ENCODE measurements at places on chromosomes 7 and 10.

DNA sequence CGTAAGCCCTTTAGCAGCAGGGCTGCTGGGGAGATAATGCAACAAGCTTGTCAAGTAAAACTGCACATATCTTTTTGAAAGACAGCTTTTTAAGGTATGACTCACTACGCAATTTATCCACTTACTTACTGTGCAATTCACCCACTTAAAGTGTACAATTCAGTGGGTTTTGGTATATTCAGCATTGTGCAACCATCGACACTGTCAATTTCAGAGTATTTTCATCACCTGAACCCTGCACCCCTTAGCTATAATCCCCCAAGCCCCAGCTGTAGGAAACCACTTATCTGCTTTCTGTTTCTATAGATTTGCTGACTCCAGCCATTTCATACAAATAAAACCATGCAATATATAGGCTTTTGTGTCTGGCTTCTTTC, 168.0 kb downstream of the PTPN20 start:
- DNase-seq, result no peak

GRCh38 chr10:6769704-6770417, 189.8 kb upstream of the PRKCQ start:
- no peak for DNase-seq

- no peak for DNase-seq
Measured at GRCh38 chr10:29950391-29950790, 109.0 kb downstream of the JCAD start.

GRCh38 chr7:71558806-71559613, 427.1 kb downstream of the GALNT17 start:
- DNase-seq, result no peak

DNA sequence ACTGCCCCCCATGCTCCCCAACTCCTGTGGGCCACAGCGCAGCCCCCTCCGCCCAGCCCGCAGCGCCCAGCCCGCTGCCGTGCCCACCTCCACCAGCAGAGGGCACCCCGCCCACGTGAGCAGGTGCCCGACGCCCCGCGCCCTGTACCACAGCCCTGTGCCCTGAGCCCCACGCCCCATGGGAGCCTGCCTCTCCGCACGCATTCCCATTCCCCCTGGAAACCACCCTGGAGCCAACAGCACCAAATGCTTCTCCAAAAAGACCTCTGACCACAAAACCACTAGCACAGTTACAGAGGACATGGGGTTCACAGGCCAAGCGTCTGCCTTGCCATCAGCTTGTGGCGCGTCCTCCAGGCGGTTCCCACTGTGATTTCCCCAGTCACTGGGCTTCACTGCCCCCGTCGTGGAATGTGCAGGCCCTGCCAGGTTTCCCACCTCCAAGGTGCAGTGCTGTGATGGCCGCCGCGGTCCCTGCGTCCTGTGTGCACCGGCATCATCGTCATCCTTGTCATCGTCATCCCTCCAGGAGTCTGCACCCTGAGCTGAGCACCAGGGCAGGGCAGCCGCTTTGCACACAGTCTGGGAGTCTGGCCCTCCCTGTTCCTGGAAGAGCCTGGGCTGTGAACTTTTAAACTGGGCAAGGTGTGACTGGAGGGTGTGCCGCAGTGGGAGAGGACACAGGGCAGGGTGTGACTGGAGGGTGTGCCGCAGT, 61.7 kb downstream of the PWWP2B start:
- peak; percentile 57 for DNase-seq

GRCh38 chr10:117989962-117990361, 56.8 kb downstream of the RAB11FIP2 start:
- DNase-seq, result no peak

GRCh38 chr7:90717296-90718060, 121.4 kb downstream of the CDK14 start:
- no peak for DNase-seq

DNA sequence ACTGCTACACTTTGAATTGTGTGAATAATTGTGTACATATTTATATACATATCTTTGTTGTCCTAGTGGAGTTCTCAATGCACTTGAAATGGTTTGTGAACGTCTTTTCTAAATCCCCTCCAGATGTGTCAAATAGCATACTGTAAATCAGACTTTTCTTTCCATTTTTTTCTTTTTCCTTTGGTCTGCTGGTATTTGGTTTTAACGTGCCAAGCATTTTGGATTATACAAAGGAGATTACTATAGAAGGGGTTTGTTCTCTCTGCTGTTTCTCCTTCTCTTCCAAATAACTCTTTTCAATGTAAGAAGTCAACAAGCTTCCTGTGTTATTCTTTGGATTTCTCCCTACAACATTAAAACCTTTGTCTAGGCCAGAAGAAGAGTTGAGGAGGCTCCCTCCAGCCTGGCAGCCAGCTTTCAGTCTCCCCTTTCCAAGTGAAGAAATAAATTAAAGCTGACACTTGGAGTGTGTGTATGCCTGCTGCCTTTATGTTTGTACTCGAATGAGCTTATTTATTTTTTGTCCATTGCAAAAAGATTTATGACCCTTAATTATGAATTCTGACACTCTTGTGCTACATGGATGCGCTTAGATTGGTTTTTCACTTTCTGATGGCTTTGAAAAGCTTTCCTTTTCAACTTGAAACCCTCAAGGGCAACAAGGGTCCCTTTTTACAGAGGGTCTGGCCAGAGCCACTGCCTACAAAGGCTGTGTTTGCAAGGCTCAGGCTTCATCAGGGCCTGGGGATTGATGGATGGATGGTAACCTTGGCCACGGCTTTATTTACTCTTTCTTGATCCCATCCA, 107.8 kb downstream of the RAB18 start:
- no peak for DNase-seq

- DNase-seq, result no peak
Measured at GRCh38 chr10:72219235-72219814, 3.2 kb upstream of the ASCC1 start.

- DNase-seq, result no peak
Measured at GRCh38 chr7:20865684-20866083, 79.0 kb upstream of the SP8 start.

DNA sequence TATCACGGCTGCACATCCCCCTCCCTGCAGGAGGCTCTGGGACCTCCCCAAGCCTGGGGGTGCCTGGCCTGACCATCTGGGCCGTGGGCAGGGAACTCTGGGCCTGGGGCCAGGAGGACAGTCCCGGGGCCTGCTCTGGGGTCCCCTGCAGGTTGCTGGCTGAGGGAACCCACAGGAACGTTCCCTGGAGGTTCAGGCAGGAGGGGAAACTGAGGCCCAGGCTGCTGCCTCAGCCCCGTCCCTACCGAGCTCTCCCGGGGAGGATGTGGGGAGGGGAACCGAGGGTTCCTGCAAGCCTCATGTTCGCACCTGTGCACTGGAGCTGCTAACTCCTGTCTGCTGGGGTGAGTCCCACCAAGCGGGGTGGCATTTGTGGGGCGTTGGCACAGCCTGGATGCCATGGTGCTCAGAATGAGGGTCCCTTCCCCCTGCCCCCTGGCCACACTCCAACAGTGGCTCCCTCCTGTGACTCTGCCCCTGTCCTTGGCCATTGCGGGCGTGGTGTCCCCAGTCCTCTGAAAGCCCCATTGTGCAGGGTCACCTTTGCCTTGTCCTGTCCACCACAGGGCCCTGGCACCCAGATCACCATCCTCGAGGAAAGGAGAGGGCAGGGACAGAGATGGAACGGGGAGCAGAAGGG, 9.4 kb downstream of the ELFN1 start:
- DNase-seq, result no peak

- DNase-seq, result no peak
Measured at GRCh38 chr7:146781352-146782116, 664.9 kb downstream of the CNTNAP2 start.

DNA sequence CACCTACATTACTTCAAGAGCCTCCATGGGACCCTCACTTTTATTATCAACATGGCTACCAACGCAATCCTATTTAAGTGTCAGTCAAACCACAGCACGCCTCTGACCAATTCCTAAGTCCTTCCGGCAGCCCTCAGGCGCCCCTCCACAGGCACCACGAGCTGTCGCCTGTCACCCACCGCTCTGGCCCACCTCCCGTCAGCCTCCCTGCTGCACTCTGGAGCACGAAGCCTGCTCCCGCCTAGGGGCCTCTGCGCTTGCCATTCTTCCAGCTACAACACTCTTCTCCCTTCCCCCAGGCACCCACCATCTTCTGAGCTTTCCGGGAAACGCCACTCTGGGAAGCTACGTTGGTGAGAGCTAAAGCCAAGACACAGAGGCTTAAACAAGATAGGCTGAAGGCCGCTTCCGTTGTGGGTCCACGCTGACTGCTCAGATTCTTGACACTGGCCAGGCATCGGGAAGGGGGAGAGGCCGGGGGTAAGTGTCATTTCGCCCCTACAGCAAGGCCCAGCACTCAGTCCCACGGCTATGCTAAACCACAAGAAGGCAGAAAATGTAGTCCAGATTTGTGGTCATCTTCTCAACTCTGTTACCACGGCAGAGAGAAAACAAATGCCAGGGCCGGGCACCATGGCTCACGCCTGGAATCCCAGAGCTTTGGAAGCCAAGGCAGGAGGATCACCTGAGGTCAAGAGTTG, 56.7 kb downstream of the GNA12 start:
- no peak for DNase-seq

- no peak for DNase-seq
Measured at GRCh38 chr10:104103956-104104355, 18.0 kb upstream of the SFR1 start.

GRCh38 chr7:132708470-132708869, 132.2 kb upstream of the PLXNA4 start:
- no peak for DNase-seq

DNA sequence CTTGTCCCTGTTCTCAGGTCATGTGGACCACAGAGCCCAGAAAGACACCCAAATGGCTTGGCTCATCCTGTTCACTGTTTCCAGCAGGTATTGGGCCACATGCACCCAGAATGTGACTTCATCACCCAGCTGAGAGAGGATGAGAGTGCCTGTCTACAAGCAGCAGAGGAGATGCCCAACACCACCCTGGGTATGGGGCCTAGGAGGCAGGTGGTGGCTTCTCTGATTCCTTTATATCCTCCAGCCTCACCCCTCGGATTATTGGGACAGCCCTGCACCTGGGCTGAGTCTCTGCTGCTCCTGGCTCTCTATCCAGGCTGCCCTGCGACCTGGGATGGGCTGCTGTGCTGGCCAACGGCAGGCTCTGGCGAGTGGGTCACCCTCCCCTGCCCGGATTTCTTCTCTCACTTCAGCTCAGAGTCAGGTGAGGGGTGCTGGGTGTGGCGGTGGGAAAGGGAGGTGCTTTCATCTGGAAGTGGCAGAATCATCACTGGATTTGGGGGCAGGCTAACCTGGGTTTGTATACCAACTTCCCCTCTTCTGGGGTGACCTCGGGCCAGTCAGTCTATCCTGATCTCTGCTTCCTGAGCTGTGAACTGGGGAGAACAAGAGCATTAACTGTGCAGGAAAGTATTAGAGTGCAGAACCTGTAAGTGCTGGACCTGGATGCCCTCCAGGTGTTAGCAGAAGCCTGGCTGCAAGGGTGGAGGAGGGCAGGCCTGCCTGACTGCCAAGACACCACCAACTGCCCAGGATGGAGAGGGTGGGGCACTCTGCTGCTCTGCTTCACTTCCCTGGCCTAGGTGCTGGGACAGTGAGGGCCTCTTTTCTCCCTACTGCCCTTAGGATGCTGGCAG, 5.2 kb downstream of the GHRHR start:
- no peak for DNase-seq

GRCh38 chr10:113019692-113020474, 69.8 kb downstream of the TCF7L2 start:
- DNase-seq, result no peak

Data from CD4-positive, alpha-beta memory T cell (primary cell).